ENCODE measurements at places on chromosomes 3 and 15.

GRCh38 chr3:33062866-33063265, 34.1 kb downstream of the GLB1 start:
- DNase-seq, result no peak

DNA sequence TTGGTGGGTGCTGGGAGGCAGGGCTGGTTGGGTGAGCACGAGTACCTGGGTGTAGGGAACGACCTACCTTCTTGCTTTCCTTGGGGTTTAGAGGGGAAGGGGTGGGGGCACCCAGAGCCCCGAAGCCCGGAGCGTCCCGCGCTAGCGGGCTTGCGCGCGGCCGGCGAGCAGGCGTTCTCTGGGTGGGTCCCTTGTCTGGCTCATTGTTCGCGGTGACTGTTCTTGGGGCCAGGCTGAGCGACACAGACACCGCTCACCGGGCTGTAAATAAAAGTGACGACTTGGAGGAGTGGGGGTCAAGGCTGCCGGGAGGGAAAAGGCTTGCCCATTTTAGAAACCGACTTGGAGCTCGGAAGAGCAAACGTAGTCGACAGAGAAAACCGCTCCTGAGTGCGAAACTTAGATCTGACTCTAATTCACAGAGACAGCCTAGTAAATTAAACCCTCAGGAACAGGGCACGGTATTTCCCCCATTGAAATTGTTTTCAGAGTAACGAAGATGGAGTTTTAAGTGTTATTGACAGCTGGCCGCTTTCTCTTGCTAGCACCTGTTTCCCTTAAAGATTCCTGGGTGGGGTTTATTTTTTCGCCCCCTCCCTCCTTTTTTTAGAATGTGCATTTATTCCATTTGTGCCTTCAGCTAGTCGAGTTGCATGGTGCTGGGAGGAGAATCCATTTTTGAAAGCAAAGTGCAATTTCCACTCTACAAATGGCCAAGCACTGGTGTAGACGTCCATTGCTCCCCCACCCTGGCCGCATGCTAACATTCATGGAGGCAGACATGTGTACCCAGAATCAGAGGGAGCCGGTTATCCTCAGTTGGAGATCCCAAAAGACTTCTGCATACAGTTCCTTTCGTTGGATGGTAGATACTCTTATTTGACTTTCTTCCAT, 532.1 kb upstream of the SEMA6D start:
- peak; percentile 77 for DNase-seq

- no peak for DNase-seq
Observed at GRCh38 chr3:12155828-12156227, 2.9 kb downstream of the TIMP4 start.

DNA sequence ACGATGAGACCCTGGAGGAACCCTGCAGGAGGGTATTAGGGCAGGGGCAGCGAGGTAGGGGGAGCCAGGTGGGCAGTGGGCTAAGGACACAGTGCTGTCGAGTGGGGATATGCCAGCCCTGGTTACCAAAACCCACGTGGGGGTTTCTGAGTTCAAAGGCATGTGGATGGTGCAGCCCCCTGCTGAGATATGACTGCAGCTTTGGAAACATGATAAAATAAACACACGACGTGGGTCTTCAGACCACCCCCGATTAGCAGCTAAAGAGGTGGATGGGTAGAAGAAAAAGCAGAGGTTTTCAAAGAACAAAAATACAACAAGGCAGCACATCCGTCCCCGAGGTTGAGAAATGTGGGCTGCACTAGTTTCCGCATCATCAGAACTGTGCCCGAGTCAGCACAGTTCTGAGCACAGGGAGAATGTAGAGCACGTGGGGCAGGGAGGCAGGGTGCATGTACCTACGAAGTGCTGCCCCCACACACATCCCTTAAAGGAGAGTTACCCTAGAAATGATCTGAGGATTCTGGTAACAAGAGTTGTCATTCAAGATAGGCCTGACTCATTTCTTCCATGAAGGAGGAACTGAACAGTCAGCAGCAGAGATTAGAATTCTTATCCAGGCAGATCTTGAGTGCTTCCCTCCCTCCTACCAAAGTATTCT, 121.3 kb downstream of the RPLP1 start:
- DNase-seq, result no peak

- DNase-seq, result no peak
Observed at GRCh38 chr3:62149962-62150361, 223.4 kb downstream of the FEZF2 start.

DNA sequence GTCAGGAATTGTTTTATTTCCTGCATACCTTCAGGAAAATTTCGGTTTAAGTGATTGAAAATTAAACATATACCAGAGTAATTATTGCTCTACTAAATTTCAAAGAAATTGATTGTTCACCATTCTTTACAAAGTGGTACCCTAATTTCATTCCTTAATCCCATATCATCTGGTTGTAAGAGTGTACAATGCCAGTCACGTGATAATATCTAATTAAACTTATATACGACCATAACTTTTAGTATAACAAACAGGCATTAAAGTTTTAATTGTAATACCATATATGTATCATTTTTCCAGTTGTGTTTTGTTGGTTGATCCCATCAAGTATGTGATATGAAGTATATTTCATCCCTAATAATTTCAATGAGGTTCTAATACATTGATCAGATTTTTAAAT, 74.8 kb upstream of the PLSCR5 start:
- DNase-seq, result no peak

DNA sequence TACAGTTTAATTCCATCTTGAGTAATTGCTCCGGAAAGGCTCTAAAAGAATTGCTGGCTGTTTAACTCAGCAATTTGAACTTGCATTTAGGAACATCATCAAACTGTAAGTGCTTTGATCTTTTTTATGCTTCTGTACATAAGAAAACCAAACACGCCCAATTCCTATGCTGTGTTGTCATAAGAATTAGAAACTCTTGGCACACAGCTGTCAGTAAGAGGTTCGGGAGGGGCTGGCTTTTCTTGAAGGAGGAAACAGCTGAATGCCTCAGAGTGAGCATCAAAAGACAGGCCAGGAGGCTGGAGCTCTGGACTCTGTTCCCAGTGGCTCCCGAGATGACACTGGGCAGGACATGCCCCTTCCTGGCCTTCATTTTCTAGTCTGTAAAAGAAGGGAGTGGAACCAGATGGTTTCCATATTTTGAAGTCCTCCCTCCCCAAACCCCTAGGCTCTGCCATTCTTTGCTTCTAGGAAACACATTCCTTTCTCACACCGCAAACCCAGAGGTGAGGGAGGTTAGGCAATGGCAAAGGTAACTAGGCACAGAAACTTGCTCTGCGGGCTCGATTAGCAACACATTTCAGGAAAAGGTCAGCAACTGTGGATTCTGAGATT, 73.7 kb upstream of the DLG1 start:
- DNase-seq, result peak; percentile 30

DNA sequence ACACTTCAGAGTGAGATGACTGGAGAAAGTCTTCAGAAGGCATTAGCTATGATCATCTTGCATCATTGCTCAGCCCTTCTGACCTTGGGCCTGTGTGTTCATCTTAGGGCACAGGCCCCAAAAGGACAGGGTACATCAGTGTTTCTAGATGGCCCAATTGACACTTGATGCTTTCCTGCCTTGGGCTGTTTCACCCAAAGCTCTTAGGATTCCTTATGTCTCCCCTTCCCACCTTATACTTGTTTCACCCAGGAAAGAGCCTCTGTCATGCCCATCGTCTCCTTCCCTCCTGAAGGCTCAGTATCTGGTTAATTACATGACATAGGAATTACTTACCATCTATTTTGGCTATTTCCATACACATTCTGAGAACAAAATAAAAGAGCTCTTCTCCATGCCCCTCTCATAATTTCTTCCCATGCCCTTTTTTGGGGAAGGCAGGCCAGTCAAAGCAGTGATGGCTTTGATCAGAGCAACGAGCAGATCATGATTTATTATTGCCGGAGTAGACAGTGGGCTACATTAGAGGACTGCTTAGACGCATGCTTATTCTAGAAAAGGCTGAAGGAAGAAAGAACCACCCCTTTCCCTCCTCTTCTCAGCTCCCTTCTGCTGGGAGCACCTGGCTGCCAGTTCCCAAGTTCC, 72.9 kb downstream of the GHSR start:
- DNase-seq, result no peak

DNA sequence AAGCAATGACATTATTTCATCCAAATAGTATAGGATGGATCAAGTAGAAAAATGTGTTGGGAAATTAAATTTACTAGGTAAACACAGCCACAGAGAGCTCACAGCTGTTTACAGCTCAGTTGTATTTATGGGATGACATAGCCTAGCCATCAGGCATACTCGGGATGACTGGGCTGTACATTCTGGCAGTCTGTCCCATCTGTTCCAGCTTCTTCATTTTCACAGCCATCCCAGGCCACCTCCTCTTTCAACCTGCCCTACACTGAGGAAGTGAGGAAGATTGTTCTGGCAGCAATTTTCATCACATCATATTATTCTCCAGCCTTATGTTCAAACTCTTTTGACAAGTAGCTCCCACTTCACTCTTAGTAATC, 98.4 kb upstream of the PFN2 start:
- peak; percentile 51 for DNase-seq

DNA sequence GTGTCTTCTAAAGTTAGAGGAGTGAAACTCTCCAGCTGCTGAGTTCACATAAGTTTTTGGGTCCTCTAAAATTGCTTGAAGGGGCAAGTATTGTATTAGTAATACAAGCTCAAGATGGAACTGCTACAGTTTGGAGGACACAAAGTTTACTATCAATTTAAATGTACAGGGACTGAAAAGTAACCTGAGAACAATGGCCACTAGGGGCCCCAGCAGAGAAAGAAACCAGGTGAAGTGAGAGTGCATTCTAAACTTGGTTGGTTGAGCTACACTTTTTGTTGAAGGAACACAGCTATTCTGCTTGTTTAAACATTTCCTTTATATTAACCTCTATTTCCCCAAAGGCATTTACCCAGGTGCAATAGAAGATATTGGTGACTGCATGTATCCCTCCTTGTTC, 755.5 kb downstream of the GBE1 start:
- no peak for DNase-seq

GRCh38 chr15:66288093-66288492, 5.3 kb upstream of the DIS3L start:
- DNase-seq, result no peak

- no peak for DNase-seq
Observed at GRCh38 chr3:138332472-138333073, 2.9 kb upstream of the NME9 start.

- DNase-seq, result no peak
Observed at GRCh38 chr15:59515190-59515589, 77.2 kb downstream of the FAM81A start.

DNA sequence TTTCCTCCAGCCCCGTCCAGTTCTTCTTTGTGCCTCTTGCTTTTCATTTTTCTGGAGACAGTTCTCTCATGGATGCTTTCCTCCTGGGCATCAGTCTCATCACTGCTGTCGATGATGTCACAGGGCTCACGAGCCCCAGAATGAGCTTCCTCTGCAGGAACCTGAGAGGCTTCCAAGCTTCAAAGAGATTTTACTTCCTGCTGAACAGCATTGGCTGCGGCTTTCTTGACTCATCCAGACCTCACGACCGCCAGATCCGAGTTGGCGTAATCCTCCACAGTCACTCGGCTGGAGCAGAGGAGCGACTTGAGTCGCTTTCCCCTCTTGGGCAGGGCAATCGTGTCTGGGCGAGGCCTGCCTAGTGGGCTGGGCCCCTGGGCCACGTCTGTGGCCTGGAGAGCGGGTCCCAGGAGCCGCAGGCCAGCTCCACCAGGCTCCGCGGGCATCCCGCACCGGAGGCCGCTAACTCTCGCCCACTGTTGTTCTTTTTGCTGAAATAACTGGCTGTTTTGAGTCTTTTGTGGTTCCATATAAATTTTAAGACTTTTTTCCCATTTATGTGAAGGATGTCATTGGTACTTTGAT, 20.8 kb upstream of the FAN1 start:
- no peak for DNase-seq

DNA sequence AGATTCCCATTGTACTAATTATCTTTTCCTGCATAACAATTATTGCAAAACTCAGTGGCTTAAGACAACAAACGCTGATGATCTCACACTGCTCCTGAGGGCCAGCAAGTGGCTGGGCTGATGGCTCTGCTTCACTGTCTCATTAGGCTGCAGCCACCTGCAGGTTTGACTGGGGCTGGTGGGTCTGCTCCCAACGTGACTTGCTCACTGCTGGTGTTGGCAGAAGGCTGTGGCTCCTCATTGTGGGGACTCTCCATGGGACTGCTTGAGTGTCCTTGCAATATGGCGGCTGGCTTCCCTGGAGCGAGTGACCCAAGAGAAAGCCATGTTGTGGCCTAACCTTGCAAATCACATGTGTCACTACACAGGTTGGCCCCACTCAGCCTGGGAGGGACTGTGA, 71.1 kb downstream of the PLXNA1 start:
- DNase-seq, result no peak

GRCh38 chr3:59731943-59732342, 682.1 kb upstream of the CFAP20DC start:
- no peak for DNase-seq

DNA sequence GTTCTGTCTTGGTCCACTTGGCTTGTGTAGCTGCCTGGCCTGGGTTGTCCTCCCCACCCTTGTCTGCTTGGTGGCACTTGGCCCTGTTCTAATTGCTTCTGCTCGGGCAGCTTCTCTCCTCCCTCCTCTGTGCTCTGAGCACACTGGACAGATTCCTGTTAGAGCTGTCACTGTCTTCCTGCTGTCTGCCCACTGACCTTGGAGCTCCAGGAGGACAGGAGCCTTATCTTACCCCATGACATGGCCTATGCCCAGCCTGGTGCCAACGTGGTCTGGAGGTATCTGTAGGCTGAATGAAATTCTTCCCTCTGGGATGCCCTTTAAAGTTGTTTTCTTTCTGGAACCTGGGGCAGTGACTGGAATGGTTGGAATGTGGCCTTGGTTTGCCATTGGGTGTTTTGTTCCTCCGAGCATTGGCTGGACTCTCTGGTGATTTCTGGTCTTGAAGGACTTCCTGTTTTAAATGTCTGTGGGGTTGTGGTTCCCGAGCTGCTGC, 94.1 kb downstream of the FAM43A start:
- no peak for DNase-seq

- peak; percentile 16 for DNase-seq
Observed at GRCh38 chr3:111080413-111080812, 8.8 kb downstream of the NECTIN3 start.

DNA sequence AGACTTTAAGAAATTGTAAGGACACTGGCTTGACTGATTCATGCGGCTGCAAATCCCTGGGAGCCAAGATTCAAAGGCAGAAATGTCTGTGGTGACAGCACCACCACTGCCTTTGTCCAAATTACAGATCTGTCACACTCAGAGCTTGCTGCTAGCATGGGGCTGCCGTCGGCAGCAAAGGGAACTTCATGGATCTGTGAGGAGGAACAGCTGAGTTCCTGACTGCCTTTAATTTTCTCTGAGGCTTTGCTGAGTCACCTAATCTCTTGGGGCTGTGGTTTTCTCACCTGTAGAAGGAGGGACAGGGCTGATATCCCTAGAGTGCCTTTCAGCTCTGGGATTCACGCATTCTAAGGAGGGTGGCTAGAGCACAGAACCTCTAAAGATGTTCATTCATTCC, 4.1 kb upstream of the PAK6 start:
- no peak for DNase-seq

DNA sequence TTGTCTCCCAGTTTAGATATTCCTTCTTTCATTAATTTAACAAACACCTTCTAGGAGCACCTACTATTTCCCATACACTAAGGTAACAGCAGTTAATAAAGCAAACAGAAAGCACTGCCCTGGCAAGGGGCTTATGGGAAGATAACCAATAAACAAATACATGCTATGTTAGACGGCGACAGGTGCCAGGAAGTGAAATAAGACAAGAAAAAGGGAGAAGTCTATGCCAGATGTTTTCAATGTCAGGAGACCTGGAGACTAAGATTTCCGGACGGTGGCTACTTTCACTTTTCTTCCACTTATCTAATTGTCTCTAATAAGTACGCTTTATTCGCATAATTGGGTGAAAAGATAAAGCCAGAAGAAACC, 32.5 kb upstream of the ZNF445 start:
- no peak for DNase-seq

- DNase-seq, result no peak
Observed at GRCh38 chr3:150035301-150035779, 64.6 kb upstream of the PFN2 start.
